ENCODE measurements at places on chromosomes 2 and 18. TPM values are rescaled to one million over a fixed set of nuclear protein-coding genes. Genes with fewer than 3 reads are reported as not detected.

- no peak overlapping the region for H3K27ac ChIP-seq
- no peaks in the 10 kb centered on the region for H3K27me3 ChIP-seq
- no peak for DNase-seq
- H3K36me3 ChIP-seq: no peaks in the 10 kb centered on the region
- no peak overlapping the region for H3K4me3 ChIP-seq
Measured at GRCh38 chr2:193935114-193935513, 1721.9 kb upstream of the SLC39A10 start.

DNA sequence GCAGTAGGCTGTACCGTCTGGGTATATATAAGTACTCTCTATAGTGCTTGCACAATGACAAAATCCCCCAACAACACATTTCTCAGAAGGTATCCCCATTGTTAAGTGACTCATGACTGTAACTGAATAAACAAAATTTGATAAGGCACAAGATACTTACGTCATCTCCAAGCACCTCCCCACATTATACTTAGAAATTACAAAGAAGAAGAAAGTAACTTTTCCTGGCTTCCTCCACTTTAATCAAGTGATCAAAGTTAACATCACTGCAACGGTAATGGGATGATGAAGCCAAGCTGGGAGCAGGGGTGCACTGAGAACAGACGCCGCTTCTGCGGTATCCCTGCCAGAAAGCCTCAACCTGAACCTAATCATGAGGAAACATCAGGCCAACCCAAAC is 9.7 kb downstream of the TNS1 start:
- H3K4me1 ChIP-seq: peaks cover 3% of the 10 kb centered on the region
- no peak for DNase-seq
- no peaks in the 10 kb centered on the region for H3K36me3 ChIP-seq
- peaks cover 5% of the 10 kb centered on the region for H3K27me3 ChIP-seq

DNA sequence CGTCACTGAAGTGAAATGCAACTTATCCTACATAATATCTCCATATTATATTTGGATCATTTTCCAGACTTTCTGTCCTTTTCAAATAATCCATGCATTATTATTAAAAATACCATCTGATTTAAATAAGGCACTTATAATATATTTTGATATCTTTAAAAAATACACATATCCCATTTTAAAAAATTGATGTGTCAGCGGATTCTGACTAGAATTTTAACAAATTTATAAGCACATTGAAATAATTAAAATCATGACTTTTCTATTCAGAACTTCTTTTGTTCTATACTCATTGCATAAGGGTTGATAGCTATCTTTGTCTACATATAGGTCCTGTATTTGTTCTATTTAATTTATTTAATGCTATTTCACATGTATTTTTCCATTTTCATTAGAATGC is 199.0 kb upstream of the DSEL start:
- no peak overlapping the region for H3K27ac ChIP-seq
- H3K4me3 ChIP-seq: no peak overlapping the region
- no peaks in the 10 kb centered on the region for H3K36me3 ChIP-seq
- DNase-seq: no peak

DNA sequence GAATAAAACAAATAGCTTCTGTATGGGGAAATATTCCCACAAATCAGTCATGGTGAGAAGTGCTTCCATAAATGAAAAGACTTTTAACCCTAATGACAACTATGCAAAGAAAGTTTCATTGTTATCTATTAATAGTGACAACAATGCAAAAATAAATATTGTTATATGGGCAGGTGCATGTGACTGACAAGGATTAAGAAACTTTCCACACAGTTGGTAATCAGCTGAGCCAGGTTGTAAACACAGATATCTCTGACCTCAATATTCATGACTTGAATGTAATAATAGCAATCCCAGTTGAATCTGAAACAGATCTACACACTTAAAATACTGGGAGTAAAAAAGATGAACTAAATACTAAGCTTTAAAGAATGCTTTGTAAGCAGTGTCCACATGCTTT is 517.0 kb upstream of the SOX11 start:
- no peaks in the 10 kb centered on the region for H3K4me1 ChIP-seq
- no peak overlapping the region for H3K27ac ChIP-seq
- no peak for DNase-seq
- H3K36me3 ChIP-seq: no peaks in the 10 kb centered on the region

DNA sequence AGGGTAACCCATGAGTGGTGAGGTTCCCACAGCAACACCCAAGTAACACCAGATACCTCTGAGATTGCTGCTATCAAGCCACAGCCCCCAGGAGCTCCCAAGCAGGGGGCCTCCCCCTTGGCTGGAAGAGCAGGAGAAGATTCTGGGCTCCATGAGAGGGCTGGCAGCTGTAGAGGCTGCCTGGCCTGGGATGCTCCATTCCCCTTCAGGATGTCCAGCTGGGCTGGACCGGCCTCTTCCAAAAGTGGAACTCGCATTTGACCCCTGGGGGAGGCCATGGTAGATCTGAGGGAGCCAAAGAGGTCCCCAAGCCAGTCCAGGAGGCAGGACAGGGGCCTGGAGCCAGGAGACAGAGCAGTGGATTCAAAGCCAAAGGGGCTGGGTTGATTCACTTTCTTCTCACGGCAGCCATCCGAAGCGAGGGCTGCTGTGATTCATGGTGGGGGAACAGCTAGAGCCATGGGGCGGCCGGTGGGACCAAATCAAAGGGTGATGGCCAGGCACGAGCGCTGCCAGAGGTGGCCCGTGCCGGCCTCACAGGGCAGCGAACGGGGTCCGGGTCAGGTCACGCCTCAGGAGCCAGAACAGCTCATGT is 95.3 kb upstream of the ID2 start:
- no peak overlapping the region for H3K4me3 ChIP-seq
- peaks cover 23% of the 10 kb centered on the region for H3K4me1 ChIP-seq
- H3K36me3 ChIP-seq: no peaks in the 10 kb centered on the region
- peaks cover 4% of the 10 kb centered on the region for H3K27me3 ChIP-seq

Gene AMER3
- total RNA-seq: not detected

- no peak for DNase-seq
- H3K36me3 ChIP-seq: no peaks in the 10 kb centered on the region
- no peak overlapping the region for H3K27ac ChIP-seq
- no peak overlapping the region for H3K4me3 ChIP-seq
- no peaks in the 10 kb centered on the region for H3K27me3 ChIP-seq
Measured at GRCh38 chr2:160241251-160242137, 41.4 kb upstream of the ITGB6 start.

- no peaks in the 10 kb centered on the region for H3K27me3 ChIP-seq
- H3K4me1 ChIP-seq: no peaks in the 10 kb centered on the region
- H3K36me3 ChIP-seq: peaks cover 7% of the 10 kb centered on the region
- H3K4me3 ChIP-seq: no peak overlapping the region
- no peak overlapping the region for H3K27ac ChIP-seq
- DNase-seq: no peak
Measured at GRCh38 chr2:20617892-20618467, 32.9 kb downstream of the HS1BP3 start.

Gene SGPP2
- total RNA-seq: 20.3 TPM

Gene CXCR2
- total RNA-seq: not detected

Gene GRHL1
- 1.00 TPM for total RNA-seq

Gene ANKRD62
- not detected for total RNA-seq

GRCh38 chr2:203682688-203683130 is 23.7 kb upstream of the CD28 start:
- peaks cover 30% of the 10 kb centered on the region for H3K4me1 ChIP-seq
- no peak overlapping the region for H3K27ac ChIP-seq
- no peaks in the 10 kb centered on the region for H3K27me3 ChIP-seq
- no peak overlapping the region for H3K4me3 ChIP-seq

Gene TACR1
- not detected for total RNA-seq

DNA sequence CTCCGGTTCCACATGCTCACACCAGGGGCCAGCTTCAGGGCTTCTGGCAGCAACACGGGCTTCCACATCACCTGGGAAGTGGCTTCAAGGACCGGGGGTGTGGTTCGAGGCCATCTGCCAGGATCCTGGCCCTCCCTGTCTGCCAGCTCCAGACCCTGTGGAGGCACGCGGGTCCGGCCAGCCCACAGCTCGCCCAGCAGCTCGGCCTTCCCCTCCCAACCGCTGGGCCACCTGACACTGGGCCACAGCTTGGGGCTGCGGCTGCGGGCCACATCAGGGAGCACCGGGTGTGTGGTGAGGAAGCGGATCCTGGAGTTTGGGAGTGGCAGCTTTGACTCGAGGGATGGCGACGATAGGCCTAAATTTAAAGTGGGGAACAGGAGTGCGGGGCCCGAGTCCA is 7.0 kb downstream of the C2orf81 start:
- no peak for DNase-seq
- no peak overlapping the region for H3K27ac ChIP-seq

Gene SLC9A2
- not detected for total RNA-seq

Gene UGT1A10
- not detected for total RNA-seq

Gene TTN
- 0.73 TPM for total RNA-seq

DNA sequence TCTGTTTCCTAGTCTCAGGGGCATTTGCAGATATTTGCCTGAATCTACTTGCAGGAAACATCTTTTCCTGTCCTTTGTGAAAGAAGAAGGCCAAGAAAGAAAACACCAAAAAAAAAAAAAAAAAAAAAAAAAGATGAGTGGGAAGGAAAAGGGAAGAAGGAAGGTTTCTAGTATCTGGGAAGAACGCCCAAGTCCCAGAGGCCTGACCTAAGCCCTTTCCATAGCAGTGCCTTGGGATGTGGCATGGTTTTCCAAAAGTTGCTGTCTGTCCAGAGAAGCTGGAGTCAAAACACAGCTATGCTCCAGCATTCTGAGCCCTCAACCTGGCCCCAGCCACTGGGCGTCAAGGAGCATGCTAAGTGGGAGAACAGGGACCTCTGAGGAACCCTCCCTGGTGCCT is 123.5 kb downstream of the INHBB start:
- no peak overlapping the region for H3K4me3 ChIP-seq
- no peaks in the 10 kb centered on the region for H3K36me3 ChIP-seq
- no peak overlapping the region for H3K27ac ChIP-seq

Gene KLHL30
- total RNA-seq: not detected

- no peak overlapping the region for H3K27ac ChIP-seq
- H3K4me3 ChIP-seq: no peak overlapping the region
- H3K36me3 ChIP-seq: no peaks in the 10 kb centered on the region
- no peaks in the 10 kb centered on the region for H3K27me3 ChIP-seq
Measured at GRCh38 chr18:33755391-33755790, 177.4 kb downstream of the ASXL3 start.

DNA sequence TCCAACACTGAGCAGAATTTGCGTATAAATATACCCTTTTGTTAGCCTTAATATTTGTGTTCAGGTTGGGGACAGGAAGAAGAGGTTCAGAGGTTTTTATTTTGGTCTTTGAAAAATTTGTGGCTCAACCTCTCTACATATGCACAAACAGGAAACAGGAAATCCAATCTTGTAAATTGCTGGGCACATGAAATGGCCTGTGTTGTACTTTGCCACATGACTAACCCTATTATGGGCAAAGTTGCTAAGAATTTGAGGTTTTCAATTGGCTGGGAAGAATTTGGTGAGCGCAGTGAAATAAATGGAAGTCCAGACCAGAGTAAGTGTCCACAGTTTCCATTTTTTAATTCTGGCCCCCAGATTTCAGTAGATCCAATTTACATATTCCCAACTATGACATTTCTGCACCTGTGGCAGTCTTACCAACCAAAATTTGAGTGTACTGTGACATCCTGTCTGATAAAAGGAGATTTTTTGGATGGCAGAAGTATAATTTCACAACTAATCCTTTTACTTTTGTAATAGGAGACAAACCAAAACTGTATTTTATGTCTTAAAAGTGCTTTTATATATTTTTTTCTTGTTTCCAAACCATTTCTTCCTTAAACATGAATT is 63.6 kb downstream of the COX7A2L start:
- DNase-seq: no peak
- no peaks in the 10 kb centered on the region for H3K27me3 ChIP-seq
- H3K4me3 ChIP-seq: peak overlapping the region; percentile 8
- H3K27ac ChIP-seq: peak overlapping the region; percentile 76
- peaks cover 57% of the 10 kb centered on the region for H3K36me3 ChIP-seq

Gene OTX1
- not detected for total RNA-seq

DNA sequence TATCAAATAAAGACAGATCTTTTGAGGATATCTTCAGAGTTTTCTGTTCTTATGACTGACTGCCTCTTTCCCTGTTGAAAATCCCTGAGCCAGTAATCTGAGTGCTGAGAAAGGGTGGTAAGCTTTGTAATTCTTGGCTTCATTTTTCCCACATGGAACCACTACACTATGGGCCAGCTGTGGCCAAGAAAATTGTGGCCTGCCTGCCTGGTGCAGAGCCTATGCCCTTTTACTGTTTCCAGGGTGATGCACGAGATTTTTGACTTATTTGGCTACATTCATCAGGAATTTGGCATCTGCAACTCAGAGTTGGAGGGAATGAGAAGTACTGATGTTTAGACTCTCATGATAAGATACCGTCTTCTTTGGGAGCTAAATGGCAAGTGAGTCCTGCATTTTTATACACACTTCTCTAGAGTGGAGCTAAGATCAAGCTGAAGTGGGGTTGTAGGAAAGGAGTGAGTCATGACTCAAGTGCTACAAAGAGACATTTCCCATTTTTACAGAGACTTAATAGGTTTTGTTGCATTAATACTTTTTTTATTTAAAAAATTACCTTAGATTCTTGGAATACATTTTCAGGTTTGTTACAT is 328.2 kb upstream of the CDH7 start:
- H3K27ac ChIP-seq: no peak overlapping the region
- H3K4me1 ChIP-seq: no peaks in the 10 kb centered on the region
- no peaks in the 10 kb centered on the region for H3K27me3 ChIP-seq
- no peak for DNase-seq
- H3K36me3 ChIP-seq: no peaks in the 10 kb centered on the region
